Neural progenitor cell (in vitro differentiated cells): ENCODE measurements at places on chromosomes 13 and 19. TPM values are rescaled to one million over a fixed set of nuclear protein-coding genes. Genes with fewer than 3 reads are reported as not detected.

The TNNT1 gene
- 74.1 and 121 TPM in 2 replicates for total RNA-seq

- no peaks in the 10 kb centered on the region for H3K36me3 ChIP-seq
- peaks cover 19% of the 10 kb centered on the region for H3K4me1 ChIP-seq
- peaks cover 56% of the 10 kb centered on the region for H3K27me3 ChIP-seq
- DNase-seq, result no peak
- peak overlapping the region; percentile 56 for H3K4me3 ChIP-seq
- no peak overlapping the region for H3K27ac ChIP-seq
These were observed 1.2 kb downstream of the PCDH9 start for GRCh38 chr13:67228916-67229315.

The PLVAP gene
- 0.11 and 0.37 TPM in 2 replicates for total RNA-seq

- no peak overlapping the region for H3K4me3 ChIP-seq
- H3K4me1 ChIP-seq, result no peaks in the 10 kb centered on the region
- DNase-seq, result no peak
These were observed 222.5 kb upstream of the SPRY2 start for GRCh38 chr13:80563439-80563838.

The ZNF534 gene
- 0.43 and 0.62 TPM in 2 replicates for total RNA-seq

- H3K4me3 ChIP-seq, result no peak overlapping the region
- H3K27ac ChIP-seq, result no peak overlapping the region
- H3K27me3 ChIP-seq, result no peaks in the 10 kb centered on the region
These were observed 108.1 kb upstream of the SOX1 start for GRCh38 chr13:111958612-111959395.

The DCLK1 gene
- total RNA-seq, result 5.3 and 6.4 TPM in 2 replicates

The ZNF57 gene
- total RNA-seq, result 5.6 and 6.3 TPM in 2 replicates

GRCh38 chr13:50783066-50783465 lies 60.4 kb downstream of the DLEU7 start:
- no peaks in the 10 kb centered on the region for H3K4me1 ChIP-seq
- H3K27me3 ChIP-seq, result no peaks in the 10 kb centered on the region
- H3K4me3 ChIP-seq, result no peak overlapping the region
- H3K27ac ChIP-seq, result no peak overlapping the region

The TUBA3C gene
- not detected in 2 replicates for total RNA-seq

The DAND5 gene
- total RNA-seq, result 0.06 and 0.07 TPM in 2 replicates

DNA sequence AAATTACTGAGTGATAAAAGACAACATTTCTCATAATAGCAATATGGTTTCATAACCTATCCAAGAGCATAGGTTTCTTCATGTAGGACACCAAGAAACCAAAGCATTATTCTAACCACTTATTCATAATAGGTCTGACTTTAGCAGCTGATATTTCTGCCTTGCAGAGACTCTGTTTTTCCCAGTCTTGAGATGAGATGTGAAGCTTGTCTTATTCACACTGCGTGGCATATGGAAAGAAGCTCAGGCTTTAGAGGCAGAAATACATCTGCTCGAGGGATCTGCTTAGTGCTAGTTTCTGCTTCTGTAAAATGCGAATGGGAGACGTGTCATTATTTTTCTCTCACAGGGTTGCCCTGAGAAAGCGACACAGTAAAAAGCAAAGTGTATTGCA lies 232.0 kb upstream of the SPRY2 start:
- no peaks in the 10 kb centered on the region for H3K36me3 ChIP-seq
- no peak overlapping the region for H3K27ac ChIP-seq
- DNase-seq, result no peak
- no peaks in the 10 kb centered on the region for H3K27me3 ChIP-seq
- H3K4me1 ChIP-seq, result peaks cover 3% of the 10 kb centered on the region
- no peak overlapping the region for H3K4me3 ChIP-seq

The PRR19 gene
- total RNA-seq, result 1.0 TPM in 2 replicates

The TCF3 gene
- total RNA-seq, result 131 and 332 TPM in 2 replicates

GRCh38 chr19:23075031-23075733 lies 41.6 kb upstream of the ZNF730 start:
- peak overlapping the region; percentile 98 for H3K27ac ChIP-seq
- peaks cover 11% of the 10 kb centered on the region for H3K36me3 ChIP-seq
- peaks cover 18% of the 10 kb centered on the region for H3K4me1 ChIP-seq
- DNase-seq, result peak; percentile 93
- peak overlapping the region; percentile 71 for H3K4me3 ChIP-seq

- peaks cover 12% of the 10 kb centered on the region for H3K27me3 ChIP-seq
- DNase-seq, result no peak
- H3K4me1 ChIP-seq, result no peaks in the 10 kb centered on the region
- no peak overlapping the region for H3K4me3 ChIP-seq
These were observed 20.9 kb upstream of the CALM3 start for GRCh38 chr19:46580247-46580646.

GRCh38 chr13:59269476-59269875 lies 894.3 kb downstream of the DIAPH3 start:
- no peak overlapping the region for H3K27ac ChIP-seq
- no peaks in the 10 kb centered on the region for H3K4me1 ChIP-seq
- no peak for DNase-seq
- H3K4me3 ChIP-seq, result no peak overlapping the region
- H3K27me3 ChIP-seq, result no peaks in the 10 kb centered on the region

DNA sequence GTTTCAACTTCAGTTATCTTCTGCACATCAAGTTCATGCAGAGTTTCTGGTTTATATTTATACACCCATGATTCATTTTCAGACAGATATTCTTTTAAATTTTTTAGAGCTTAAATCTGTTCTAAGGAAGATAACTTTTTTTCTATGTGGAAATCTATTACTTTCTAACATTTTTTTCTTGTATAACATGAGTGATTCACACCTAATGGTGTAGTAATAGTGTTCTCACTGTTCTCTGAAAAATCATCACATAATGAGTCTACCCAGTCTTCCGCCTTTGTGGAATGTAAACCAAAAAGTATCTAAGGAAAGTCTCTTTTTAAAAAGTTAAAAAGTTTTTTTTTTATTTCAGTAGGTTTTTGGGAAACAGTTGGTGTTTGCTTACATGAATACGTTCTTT lies 70.8 kb downstream of the FNDC3A start:
- DNase-seq, result no peak
- H3K27ac ChIP-seq, result no peak overlapping the region
- no peak overlapping the region for H3K4me3 ChIP-seq
- no peaks in the 10 kb centered on the region for H3K4me1 ChIP-seq

The COG3 gene
- 26.2 and 36.0 TPM in 2 replicates for total RNA-seq

GRCh38 chr13:113321546-113321945 lies 24.5 kb downstream of the LAMP1 start:
- H3K27me3 ChIP-seq, result no peaks in the 10 kb centered on the region
- H3K36me3 ChIP-seq, result no peaks in the 10 kb centered on the region
- no peaks in the 10 kb centered on the region for H3K4me1 ChIP-seq

- DNase-seq, result peak; percentile 12
- H3K4me1 ChIP-seq, result no peaks in the 10 kb centered on the region
- H3K36me3 ChIP-seq, result no peaks in the 10 kb centered on the region
- no peak overlapping the region for H3K4me3 ChIP-seq
- H3K27ac ChIP-seq, result no peak overlapping the region
- no peaks in the 10 kb centered on the region for H3K27me3 ChIP-seq
These were observed 564.1 kb downstream of the EFNB2 start for GRCh38 chr13:105971312-105971711.

GRCh38 chr13:94433055-94433961 lies 46.2 kb downstream of the DCT start:
- peaks cover 11% of the 10 kb centered on the region for H3K4me1 ChIP-seq
- no peaks in the 10 kb centered on the region for H3K36me3 ChIP-seq
- DNase-seq, result peak; percentile 31
- no peaks in the 10 kb centered on the region for H3K27me3 ChIP-seq
- no peak overlapping the region for H3K27ac ChIP-seq
- no peak overlapping the region for H3K4me3 ChIP-seq

DNA sequence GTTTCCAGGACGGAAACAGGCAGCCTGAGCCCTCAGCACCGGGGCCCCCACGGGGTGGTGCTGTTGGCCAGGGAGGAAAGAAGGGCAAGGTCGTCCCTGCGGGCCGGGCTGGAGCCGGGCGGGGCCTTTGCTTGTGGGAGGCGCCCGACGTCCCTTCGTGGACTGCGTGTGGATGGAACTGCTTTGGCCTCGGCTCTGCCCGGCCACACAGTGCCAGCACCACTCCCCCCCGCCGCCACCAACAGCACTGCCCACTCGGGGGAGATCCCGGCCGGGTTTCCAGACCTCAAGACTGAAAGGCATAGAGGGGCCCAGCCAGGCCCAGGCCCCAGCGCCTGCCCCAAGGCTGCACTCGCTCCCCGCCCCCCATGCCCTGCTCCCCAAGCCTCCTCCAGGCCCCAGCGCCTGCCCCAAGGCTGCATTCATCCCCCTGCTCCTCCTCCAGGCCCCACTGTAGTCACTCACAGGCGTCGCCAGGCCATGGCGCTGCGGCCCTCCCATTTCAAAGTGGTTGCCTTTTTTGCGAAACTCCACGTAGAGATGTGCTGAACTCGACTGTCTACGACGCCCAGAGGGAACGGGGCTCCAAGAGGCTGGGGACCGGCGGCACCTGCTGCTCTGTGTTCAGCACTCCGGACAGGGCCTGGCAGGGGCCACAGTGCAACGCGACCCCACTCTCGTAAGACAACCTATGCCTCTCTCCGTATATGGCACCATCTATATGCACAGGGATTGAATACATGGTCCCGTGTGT lies 22.5 kb downstream of the C13orf46 start:
- H3K27ac ChIP-seq, result no peak overlapping the region
- no peaks in the 10 kb centered on the region for H3K36me3 ChIP-seq
- no peaks in the 10 kb centered on the region for H3K4me1 ChIP-seq
- no peak overlapping the region for H3K4me3 ChIP-seq

The ZNF208 gene
- total RNA-seq, result not detected in 2 replicates

The ERICH6B gene
- total RNA-seq, result not detected in 2 replicates

DNA sequence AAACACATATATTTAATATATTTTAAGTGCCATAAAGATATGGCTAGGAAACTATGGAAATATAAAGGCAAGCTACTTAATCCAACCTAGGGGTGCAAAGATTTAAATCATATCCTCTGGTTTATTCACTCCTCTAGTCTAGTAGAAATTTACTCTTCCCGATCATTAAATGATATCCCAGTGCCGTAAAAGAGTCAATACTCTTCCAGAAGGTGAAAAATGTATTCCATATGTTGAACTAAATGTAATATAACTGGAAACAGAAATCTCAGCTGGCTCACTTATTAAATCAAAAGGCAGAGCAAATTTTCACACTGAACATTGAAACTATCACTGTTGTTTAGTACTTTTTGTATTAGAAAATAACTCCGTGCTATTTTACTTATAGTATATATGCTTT lies 11.1 kb downstream of the MAB21L1 start:
- no peaks in the 10 kb centered on the region for H3K27me3 ChIP-seq
- no peak overlapping the region for H3K4me3 ChIP-seq
- H3K4me1 ChIP-seq, result peaks cover 29% of the 10 kb centered on the region
- DNase-seq, result no peak
- no peak overlapping the region for H3K27ac ChIP-seq
- no peaks in the 10 kb centered on the region for H3K36me3 ChIP-seq

DNA sequence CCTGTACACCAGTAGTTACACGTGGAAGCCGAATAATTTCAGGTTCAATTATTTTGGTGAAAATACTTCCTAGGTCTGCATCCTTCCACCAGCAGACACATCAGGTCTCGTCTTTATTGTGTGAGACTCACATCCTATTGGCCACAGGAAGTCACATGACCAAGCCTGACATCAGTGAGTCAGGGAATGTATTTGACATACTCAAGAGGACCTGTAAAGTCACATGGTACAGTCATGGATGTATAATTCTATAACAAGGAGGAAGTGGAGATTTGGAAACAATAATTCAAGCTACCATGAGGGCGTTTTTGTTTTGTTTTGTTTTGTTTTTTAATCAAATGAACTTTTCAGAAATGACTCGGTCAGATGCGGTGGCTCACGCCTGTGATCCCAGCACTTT lies 9.3 kb upstream of the HIF3A start:
- DNase-seq, result no peak
- H3K27ac ChIP-seq, result no peak overlapping the region
- H3K36me3 ChIP-seq, result no peaks in the 10 kb centered on the region
- H3K27me3 ChIP-seq, result peaks cover 5% of the 10 kb centered on the region

The CLEC11A gene
- total RNA-seq, result 0.09 and 3.4 TPM in 2 replicates

DNA sequence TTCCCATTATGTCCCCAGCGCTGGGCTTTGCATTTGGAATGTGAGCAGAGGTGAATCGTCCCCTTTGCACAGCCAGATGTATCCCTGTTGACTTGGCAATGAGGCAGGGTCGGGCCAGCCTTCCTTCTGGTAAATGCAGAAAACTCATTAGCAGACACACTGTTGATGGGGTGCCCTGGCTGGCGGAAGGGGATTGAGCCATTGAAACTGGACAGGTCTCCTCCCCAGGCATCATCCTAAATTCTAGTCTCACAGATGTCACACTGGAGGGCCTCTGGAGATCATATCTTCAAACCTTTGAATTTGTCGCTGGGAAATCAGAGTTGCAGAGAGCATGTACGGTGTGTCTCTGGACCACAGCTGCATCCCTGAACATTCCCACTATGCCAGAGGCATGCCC lies 219.5 kb upstream of the TSHZ3 start:
- no peak overlapping the region for H3K4me3 ChIP-seq
- no peak for DNase-seq
- no peaks in the 10 kb centered on the region for H3K36me3 ChIP-seq
- H3K27ac ChIP-seq, result no peak overlapping the region
- no peaks in the 10 kb centered on the region for H3K27me3 ChIP-seq
- no peaks in the 10 kb centered on the region for H3K4me1 ChIP-seq

GRCh38 chr13:113622791-113623490 lies 35.1 kb downstream of the ATP4B start:
- H3K4me1 ChIP-seq, result no peaks in the 10 kb centered on the region
- H3K27me3 ChIP-seq, result no peaks in the 10 kb centered on the region
- H3K27ac ChIP-seq, result no peak overlapping the region
- DNase-seq, result no peak
- H3K4me3 ChIP-seq, result no peak overlapping the region

DNA sequence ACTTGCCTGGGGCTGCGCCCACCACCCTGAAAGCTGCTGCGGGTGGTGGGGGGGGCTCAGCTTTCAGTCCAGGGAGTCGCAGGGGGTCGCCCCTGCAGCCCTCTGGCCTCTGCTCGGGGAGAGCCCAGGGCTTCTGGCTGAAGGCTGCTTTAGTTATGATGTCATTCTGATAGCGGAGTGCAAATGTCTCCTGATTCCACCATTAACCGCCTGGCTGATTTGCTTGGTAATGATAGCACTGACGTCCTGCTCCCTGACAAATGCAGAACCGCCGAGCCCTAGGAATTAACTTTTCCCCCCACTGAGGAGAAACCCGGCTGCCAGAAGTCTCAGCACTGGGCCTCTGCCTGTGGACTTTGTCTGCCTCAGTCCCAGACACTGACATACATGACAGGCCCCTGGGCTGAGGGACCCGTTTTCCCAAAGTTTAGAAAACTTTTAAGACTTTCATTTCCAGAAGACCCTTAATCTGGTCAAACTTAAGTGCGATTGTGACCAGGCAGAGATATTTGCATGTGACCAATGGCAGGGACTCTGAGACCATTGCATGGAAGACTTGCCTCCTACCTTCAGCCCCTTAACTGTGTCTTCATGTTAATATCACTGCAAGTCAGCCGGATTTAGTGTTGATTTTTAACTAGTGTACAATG lies 142.5 kb upstream of the ZNF536 start:
- no peaks in the 10 kb centered on the region for H3K36me3 ChIP-seq
- no peak overlapping the region for H3K27ac ChIP-seq
- H3K4me1 ChIP-seq, result peaks cover 28% of the 10 kb centered on the region
- peak overlapping the region; percentile 71 for H3K4me3 ChIP-seq
